NT2/D1 (cell line): ENCODE measurements at places on chromosomes 16 and 17.

DNA sequence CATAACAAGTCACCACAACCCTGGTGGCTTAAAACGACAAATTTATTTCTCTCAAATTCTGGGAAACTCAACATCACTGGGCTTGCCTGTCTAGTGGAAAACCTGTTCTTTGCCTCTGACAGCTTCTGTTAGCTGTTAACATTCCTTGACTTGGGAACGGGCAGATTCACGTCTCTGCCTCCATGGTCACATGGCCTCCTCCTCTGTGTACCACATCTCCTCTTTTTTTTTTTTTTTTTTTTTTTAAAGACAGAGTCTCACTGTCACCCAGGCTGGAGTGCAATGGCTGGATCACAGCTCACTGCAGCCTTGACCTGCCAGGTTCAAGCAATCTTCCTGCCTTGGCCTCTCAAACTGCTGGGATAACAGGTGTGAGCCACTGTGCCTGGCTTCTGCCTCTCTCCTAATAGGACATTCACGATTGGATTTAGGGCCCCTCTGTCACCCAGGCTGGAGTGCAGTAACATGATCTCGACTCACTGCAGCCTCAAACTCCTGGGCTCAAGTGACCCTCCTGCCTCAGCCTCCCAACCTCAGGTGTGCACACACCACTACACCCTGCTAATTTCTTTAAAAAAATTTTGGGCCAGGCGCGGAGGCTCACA is 11.7 kb upstream of the LLGL1 start:
- no peak for DNase-seq

- DNase-seq, result no peak
These were observed 55.3 kb downstream of the MYO18A start for GRCh38 chr17:29124925-29125273.

DNA sequence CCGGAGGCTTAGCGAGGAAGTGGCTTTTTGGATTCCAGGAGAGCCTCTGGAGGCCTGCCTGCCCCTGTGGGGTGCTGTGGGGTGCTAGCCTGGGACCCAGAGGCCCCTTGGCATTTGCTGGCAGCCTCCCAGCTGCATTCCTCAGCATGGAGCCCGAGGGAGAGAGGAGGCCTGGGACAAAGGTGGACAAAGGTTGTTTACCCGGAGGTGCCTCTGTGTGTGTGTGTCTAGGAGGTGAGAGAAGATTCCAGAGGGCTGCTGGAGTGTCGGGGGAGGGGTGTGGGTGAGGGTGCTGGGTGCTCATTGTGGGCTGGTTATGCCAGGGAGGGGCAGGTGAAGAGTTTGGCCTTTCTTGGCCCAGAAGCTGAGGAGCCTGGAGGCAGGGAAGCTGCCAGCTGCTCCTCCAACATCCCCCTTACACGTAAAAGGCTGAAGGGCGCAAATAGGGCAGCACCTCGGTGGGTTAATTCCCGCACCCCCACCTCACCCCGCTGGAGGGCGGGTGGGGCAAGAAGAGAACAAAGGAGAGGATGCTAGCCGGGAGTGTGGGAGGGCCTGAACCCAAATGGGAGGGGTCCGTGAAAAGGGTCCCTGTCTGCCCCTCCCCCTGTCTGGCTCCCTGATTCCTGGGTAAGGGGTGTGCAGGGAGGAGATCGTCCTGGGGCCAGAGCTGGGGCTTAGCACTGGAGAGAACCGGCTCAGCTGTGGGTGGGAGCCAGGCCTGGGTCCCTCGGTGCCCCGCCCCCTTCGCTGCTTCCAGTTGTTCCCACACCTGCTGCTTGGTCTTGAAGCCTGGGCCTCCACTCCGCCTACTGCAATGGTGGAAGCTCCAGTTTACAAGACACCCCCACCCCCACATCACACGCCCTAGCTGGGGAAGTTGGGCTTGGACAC is 9.9 kb downstream of the HEXIM2 start:
- DNase-seq, result no peak

- DNase-seq, result no peak
These were observed 11.4 kb upstream of the TMEM238L start for GRCh38 chr17:10815319-10815718.

- DNase-seq, result no peak
These were observed 31.0 kb upstream of the ACSF3 start for GRCh38 chr16:89062389-89063345.
